ENCODE measurements at places on chromosomes 2 and 18.

GRCh38 chr2:178328037-178328436 is 122.9 kb downstream of the PRKRA start:
- DNase-seq: no peak

GRCh38 chr2:160125828-160126227 is 63.4 kb upstream of the PLA2R1 start:
- no peak for DNase-seq

GRCh38 chr2:128233790-128234395 is 84.8 kb downstream of the HS6ST1 start:
- no peak for DNase-seq

DNA sequence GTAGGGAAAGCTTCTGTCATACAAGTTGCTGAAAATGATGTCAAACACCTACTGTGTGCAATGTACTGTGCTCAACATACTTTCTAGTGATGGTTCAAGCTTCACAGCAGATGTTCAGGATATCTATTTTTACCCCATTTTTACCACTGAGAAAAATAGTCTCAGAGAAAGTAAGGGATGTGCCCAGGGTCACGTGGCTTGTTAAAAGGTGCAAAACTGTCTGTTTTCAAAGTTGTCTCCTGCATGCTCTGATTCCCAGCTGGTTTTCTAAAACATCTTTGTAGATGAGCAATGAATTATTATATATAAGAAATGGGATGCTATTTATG is 145.5 kb upstream of the LHCGR start:
- no peak for DNase-seq

DNA sequence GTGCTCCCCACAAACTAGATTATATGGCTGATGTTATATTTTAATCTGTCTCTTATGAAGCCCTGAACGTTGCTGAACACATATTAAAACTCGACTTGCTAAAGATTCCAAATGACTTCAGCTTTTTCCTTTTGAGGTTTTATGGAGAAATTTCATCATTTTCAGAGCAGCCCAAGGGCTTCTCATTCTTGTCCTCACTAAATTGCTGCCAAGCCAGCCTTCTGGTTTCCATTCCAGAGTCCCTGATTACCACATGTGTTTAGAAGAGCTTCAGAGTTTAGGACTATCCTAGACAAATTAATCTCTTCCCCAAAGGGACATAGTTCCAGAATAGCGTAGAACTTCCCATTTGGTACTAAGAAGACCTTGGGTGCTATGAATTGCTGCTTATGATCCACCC is 77.8 kb upstream of the CCDC195 start:
- DNase-seq: no peak

GRCh38 chr18:44582456-44582855 is 98.2 kb upstream of the SETBP1 start:
- no peak for DNase-seq

- DNase-seq: no peak
These were observed 67.3 kb downstream of the SH3RF3 start for GRCh38 chr2:109196081-109196875.

DNA sequence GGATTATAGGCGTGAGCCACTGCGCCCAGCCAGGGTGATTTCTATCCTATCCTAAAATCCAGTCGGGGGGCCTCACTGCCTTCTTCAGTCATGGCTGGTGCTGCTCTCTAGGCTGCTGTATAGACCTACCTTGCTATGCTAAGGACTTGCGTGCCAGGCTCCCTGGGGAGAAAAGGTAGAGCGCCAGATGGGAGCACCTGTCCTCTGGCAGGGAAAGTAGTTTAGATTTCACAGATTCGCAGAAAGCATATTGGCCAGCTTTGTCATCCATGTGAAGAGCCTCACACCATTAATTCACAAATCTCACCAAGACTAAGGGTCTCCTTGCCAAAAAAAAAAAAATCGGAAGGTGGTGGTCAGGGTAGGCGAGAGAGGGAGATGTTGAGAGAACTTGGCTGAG is 217.6 kb downstream of the ATAD2B start:
- no peak for DNase-seq

DNA sequence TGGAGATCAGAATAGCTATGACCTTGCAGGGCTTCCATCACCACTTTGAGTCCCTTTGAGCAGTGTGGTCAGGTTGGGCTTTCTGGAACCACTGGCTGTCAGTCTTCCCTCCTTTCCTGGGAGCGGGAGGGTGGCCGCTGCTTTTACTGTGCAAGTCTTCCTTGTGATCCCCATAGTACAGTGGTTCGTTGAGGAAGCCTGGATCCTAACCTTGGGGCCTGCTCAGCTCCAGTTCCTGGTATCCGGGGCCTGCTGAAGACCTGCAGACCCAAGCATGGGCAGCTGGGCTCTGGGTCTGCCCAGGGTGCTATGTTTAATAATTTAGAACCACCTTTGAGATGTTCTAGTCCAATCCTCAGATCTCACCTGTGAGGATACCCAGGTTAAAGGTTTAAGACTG is 104.2 kb downstream of the CLIP4 start:
- DNase-seq: no peak

- DNase-seq: no peak
These were observed 55.2 kb upstream of the REV1 start for GRCh38 chr2:99545066-99545465.

GRCh38 chr2:28366496-28367282 is 26.0 kb upstream of the FOSL2 start:
- no peak for DNase-seq

- DNase-seq: no peak
These were observed 1.1 kb upstream of the SOCS6 start for GRCh38 chr18:70287731-70288130.

DNA sequence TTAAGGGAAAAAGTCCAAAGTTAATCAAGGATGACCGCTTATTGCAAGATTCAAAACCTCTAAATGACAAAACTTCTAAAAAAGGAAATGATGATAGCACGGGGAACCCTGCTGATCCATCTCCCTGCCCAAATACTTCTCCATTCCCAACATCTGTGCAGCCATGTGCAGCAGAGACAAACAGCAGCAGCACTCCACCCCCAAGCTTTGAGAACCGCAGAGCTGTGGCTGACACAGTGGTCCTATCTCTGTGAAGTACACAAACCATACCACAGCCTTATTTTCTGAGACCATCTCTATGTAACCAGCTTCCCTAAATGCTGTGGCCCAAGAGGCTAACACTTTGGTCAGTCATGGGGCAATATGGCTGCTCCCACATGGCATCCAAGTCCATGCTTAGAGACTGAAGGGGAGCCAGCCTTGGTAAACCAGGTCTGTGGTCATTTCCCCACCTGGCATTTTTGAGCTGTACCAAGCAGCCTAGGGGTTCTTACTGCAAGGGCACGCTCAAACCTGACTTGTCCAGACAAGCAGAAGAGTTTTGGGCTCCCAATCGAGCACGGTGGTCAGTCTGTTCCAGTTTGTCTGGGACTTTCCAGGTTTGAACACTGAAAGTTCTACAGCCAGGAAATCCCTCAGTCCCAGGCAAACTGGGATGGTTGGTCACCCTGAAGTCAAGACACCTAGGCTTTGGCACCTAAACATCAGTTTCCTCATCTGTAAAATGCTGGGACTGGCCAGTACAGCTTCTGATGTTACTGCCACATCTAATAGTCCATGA is 17.1 kb upstream of the NFE2L2 start:
- no peak for DNase-seq

DNA sequence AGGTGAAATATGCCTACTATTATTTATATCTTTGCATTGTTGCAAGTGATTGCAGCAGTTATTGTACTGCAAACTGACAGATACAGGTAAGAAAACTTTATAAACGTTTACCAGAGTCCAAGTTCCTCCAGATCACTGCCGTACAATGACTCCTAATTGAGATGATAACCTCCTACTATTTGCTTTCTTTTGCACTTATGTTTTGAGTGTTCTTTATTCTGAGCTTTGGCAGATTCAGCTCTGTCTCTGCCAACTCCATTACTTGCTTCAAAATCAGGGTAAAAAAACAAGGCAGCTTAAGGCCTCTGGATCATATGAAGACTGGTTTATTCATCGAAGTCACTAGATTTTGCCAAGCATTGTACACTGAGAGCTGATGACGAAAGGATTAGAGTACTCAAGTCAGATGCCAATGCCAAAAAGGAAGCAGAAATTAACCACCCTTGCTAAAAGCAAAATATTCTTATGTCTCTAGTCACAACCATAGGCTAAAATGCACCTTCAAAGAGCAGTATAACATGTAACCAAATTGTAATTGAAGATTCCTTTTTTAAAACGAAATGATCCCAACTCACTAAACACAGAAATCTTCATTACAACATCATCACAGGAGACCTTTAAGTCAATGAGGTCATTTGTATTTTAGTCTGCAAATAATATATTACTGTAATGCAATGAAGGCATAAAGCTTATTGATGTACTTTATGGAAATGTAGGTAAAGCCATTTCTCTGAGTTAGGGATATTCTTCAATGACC is 10.5 kb upstream of the IKZF2 start:
- no peak for DNase-seq

DNA sequence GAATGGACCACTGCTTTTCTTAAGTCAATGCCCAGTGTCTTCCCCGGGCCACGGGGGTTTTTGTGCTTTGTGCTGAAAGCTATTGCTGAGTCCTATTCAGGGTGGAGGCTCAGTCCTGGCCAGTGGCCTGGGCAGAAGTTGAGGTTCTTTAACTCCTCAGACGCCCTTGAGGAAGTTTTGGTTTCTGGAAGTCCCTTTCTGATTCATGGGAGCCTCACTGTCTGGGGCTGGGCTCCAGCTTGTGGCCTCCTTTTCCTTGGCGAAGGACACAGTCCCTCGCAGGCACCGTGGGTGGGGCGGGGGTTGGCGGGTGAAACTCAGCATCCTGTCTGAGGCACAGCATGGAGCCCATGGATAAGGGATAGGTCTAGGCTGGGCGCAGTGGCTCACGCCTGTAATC is 465.2 kb upstream of the HS6ST1 start:
- no peak for DNase-seq

DNA sequence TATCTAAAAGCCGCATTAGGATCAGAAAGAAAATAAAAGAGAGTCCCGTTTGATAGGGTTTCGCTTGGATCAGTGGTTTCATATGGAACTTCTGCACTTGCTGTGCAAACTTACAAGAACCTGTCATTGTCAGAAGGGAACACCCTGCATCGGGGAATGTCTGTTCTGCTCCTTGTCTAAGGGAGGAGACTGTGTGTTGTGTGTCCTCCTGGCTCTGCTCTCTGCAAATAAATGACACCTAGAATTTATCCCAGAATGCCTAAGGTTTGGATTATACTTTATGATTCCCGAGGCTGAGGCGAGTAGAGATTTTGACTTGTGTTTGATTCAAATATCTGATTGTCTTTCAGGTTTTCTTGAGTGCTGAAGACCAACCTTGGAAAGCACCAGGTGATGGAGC is 785.1 kb downstream of the GALR1 start:
- DNase-seq: no peak

- no peak for DNase-seq
These were observed 67.0 kb downstream of the RBMS1 start for GRCh38 chr2:160426604-160427003.

DNA sequence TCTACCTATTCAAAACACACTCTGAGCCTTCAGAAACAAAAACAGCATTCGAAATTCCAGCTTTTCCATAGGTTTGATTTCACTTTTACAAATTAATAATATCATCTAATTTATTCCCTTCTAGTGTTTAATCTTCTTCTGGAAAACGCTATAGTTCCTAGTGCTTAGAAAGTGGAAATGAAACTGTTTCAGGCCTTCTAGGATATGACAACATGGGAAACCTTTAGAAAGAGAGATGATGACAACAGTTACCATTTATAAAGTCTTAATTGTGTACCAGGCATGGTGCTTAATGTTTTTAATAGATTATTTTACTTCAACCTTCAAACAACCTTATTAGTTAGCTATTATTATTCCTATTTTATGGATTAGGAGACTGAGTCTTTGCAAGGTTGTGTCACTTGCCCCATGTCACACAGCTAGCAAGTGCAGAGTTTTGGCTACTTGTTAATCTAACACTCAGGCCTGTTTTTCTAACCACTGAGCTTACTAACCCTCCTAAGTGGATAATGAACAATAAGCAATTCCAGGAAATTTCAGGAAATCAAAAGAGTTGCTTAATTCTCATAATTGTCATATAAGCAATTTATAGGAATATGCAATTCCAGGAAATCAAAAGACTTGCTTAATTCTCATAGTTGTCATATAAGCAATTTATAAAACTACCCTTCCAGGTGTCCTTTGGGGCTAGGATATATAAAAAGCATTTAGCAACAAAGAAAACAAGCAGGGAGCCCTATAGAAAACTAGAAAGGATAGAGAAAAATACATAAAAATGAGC is 206.0 kb downstream of the ZNF521 start:
- DNase-seq: no peak

DNA sequence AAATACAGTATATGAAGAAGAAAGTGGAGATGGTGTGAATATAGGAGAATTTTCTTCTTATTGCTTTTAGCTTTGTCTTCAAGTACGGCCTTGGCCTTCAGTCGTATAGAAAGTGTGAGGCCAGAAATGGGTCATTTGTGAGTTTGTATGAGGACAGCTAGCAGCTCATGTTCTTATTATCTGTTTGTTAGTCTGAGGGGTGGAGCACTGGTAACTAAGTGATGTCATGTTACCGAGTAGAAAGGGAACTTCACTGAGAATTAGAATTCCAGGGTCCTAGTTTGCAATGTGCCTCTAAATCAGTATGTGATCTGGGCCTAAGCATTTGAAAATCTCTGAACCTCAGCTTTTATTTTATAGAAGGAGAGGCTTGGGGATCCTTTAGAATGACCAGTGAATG is 588.6 kb downstream of the NRXN1 start:
- no peak for DNase-seq

- no peak for DNase-seq
These were observed 184.6 kb downstream of the ZFP36L2 start for GRCh38 chr2:43041661-43042360.

DNA sequence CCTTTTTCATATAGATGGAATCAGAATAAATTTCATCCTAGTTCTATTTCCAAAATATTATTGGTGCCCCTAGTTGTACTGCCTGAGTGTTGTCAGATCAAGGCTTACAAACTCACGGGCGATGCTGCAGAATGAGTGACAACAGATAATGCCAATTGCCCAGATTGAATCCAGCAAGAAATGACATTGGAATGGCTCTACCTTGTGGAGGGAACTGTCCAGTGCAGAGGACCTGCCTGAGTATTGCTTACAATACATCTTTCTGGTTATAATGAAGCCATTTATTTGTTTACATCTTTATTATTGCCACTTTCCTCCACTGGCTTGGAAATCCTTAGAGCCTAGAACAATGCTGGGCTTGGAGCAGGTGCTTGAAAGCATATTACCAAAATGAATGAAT is 7.8 kb upstream of the IL1R2 start:
- DNase-seq: no peak

- DNase-seq: peak; percentile 78
These were observed 49.3 kb downstream of the SLC35F5 start for GRCh38 chr2:113707106-113707505.
